Effector memory CD8-positive, alpha-beta T cell (primary cell): ENCODE measurements at places on chromosomes 5 and 9.
A peak's percentile ranks its signal among the peaks of the same experiment; 100 is the strongest.

DNA sequence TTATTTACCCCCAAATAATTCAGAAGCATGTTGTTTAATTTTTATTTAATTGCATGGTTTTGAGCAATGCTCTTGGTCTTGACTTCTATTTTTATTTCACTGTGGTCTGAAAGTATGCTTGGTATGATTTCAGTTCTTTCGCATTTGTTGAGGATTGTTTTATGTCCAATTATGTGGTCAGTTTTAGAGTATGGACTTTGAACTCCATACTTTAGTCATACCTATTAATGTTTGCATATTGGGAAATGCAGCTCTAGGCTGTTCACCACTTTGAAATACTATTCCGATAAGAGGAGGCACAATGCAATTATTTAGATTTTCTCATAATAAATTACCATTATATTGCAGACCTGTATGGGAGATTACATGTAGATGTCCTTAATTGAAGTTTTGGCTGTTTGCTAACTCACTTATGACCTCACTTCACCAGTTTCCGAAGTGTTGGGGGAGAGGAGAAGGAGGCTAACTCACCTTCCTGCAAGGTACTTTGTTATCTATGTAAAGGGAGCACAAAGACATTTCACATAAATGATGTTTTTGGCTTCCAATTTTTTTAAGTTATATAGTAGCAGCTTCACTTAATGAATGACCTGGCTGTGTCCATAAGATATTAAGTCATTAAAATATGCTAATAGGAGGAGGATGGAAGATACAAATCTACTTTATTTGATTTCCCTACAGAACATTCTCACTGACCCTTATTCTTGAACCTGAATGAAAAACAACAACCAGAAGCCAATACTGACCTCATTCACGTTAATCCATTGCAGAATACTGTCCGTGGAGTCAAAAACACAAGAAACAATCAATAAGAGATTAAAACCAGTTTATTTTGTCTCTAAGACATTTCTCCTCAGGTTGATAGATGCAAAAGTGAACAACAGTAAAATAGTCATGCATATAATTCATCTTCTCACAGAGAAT lies 970.3 kb upstream of the ARRDC3 start:
- H3K27me3 ChIP-seq = no peaks in the 10 kb centered on the region
- no peaks in the 10 kb centered on the region for H3K36me3 ChIP-seq
- no peaks in the 10 kb centered on the region for H3K4me1 ChIP-seq
- DNase-seq = no peak
- H3K27ac ChIP-seq = no peak overlapping the region

DNA sequence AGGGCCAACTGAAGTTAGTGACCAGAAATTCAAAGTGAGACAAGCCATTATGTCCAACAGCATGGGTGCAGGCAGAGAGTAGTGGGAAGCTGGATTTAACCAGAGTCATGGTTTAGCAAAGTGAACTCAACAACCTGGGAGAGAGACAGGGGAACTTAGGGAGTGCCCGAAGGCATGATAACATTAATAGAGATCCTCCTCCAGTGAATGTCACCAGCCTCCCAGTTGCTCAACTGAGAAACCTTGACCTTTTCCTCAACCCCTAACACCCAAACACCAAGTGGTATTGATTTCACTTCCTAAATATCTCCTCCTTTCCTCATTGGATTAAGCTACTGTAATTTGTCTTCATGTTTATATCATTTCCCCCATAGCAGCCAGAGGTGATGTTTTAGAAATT lies 42.6 kb downstream of the HMGCS1 start:
- DNase-seq = no peak
- H3K27ac ChIP-seq = no peak overlapping the region
- peaks cover 57% of the 10 kb centered on the region for H3K27me3 ChIP-seq
- H3K36me3 ChIP-seq = no peaks in the 10 kb centered on the region
- H3K4me1 ChIP-seq = no peaks in the 10 kb centered on the region

- H3K4me3 ChIP-seq = no peak overlapping the region
- DNase-seq = peak; percentile 15
- H3K4me1 ChIP-seq = no peaks in the 10 kb centered on the region
- no peaks in the 10 kb centered on the region for H3K36me3 ChIP-seq
- no peaks in the 10 kb centered on the region for H3K27me3 ChIP-seq
Observed at GRCh38 chr5:39716532-39717028, 291.8 kb upstream of the DAB2 start.

DNA sequence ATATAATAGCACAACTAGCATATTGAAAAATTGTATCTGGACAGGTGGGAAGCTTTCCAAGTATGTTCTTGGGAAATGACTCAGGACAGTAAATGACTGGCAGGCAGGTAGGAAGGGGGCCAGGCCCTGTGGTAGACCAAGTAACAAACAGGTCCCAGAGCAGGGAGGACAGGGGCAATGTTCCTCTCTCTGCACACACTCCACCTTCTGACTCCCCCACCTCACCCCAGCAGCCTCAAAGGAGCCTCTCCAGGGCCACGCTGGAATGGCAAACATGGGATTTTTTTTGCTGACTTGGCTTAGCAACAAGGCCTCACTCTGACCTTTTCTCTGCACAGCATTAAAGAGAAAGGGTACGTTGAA lies 31.1 kb upstream of the IQGAP2 start:
- DNase-seq = no peak
- peaks cover 14% of the 10 kb centered on the region for H3K4me1 ChIP-seq
- H3K27ac ChIP-seq = peak overlapping the region; percentile 59
- H3K4me3 ChIP-seq = no peak overlapping the region

DNA sequence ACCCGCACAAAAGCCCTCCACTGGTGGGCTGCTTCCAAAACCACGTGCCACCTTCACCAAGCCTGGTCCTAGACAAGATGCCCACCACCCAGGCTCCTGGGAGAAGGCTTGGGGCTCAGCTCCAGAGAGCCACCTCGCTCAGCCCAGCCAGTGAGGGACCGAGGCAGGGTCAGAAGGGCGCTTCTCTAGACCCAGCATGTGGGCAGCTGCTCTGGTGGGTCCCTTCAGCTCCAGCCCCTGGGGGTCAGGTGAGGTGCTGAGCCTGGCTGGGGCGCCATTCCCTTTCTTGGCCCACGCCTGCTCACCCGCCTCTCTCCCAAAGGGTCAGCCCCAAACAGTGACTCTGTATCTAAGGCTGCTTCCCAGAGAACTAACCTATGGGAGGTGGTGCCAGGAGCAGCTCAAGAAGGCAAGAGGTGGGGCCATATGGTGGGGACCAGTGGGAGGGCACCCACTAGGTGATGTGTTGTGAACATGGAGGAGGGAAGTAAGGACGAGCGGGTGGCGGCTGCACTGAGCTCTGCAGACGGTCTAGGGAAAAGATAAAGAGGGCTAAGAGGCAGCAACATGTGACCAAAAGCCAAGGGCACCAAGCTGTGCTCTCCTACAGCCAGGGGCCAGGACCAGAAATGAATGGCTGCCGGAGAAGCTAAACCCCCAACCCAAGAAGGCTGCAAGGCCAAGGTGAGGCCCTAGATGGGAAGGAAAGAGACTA lies 79.3 kb downstream of the CAMSAP1 start:
- DNase-seq = no peak
- no peak overlapping the region for H3K27ac ChIP-seq
- peaks cover 22% of the 10 kb centered on the region for H3K36me3 ChIP-seq
- H3K4me1 ChIP-seq = peaks cover 7% of the 10 kb centered on the region
- no peaks in the 10 kb centered on the region for H3K27me3 ChIP-seq
- H3K4me3 ChIP-seq = no peak overlapping the region

- no peaks in the 10 kb centered on the region for H3K4me1 ChIP-seq
- H3K27ac ChIP-seq = no peak overlapping the region
- H3K4me3 ChIP-seq = no peak overlapping the region
- no peaks in the 10 kb centered on the region for H3K36me3 ChIP-seq
- no peak for DNase-seq
Observed at GRCh38 chr5:170937072-170937471, 75.3 kb downstream of the RANBP17 start.

DNA sequence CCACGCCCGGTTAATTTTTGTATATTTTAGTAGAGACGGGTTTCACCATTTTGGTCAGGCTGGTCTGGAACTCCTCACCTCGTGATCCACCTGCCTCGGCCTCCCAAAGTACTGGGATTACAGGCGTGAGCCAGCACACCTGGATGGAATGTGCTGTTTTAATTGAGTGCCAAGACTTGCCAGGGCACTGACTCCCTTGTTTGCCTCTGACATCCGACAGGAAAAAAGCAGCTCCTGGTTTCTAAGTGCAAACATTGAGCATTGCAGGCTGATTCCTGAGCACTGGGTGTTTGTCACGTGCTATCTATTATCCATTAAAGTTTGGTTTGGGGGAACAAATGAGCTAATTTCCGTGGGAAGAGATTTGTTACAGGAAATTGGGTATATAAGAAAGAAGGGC lies 70.6 kb upstream of the CKMT2 start:
- H3K4me1 ChIP-seq = peaks cover 3% of the 10 kb centered on the region
- H3K27ac ChIP-seq = no peak overlapping the region
- no peak for DNase-seq
- no peak overlapping the region for H3K4me3 ChIP-seq
- H3K27me3 ChIP-seq = no peaks in the 10 kb centered on the region

GRCh38 chr5:15044521-15044920 lies 172.9 kb upstream of the ANKH start:
- no peaks in the 10 kb centered on the region for H3K27me3 ChIP-seq
- no peak overlapping the region for H3K4me3 ChIP-seq
- no peaks in the 10 kb centered on the region for H3K36me3 ChIP-seq
- DNase-seq = no peak
- H3K27ac ChIP-seq = no peak overlapping the region

GRCh38 chr9:15293084-15293483 lies 13.9 kb downstream of the TTC39B start:
- peaks cover 38% of the 10 kb centered on the region for H3K4me1 ChIP-seq
- H3K36me3 ChIP-seq = peaks cover 11% of the 10 kb centered on the region

GRCh38 chr5:87877023-87877422 lies 391.6 kb downstream of the TMEM161B start:
- DNase-seq = no peak
- no peaks in the 10 kb centered on the region for H3K36me3 ChIP-seq
- H3K27me3 ChIP-seq = no peaks in the 10 kb centered on the region
- no peak overlapping the region for H3K27ac ChIP-seq
- H3K4me3 ChIP-seq = no peak overlapping the region

DNA sequence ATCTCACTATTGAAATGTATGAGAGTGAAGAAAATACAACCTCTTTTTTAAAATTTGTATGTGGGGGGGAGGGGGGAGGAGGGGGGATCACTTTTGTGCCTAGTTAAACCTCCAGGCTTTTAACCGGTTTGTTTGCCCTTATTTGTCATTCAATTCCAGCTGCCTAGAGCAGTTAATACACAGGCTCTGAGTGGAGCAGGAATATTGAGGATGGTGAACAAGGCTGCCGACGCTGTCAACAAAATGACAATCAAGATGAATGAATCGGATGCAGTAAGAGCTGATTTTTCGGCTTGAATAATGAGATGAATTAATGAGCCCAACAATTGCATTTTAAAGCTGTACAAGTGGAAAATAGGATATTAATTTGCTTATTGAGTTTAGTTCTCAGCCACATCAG lies 28.7 kb upstream of the SNX24 start:
- no peak overlapping the region for H3K27ac ChIP-seq
- DNase-seq = no peak
- peaks cover 29% of the 10 kb centered on the region for H3K36me3 ChIP-seq

GRCh38 chr5:163596608-163597315 lies 91.3 kb downstream of the MAT2B start:
- DNase-seq = no peak
- no peak overlapping the region for H3K27ac ChIP-seq
- peaks cover 51% of the 10 kb centered on the region for H3K27me3 ChIP-seq
- H3K4me3 ChIP-seq = no peak overlapping the region

DNA sequence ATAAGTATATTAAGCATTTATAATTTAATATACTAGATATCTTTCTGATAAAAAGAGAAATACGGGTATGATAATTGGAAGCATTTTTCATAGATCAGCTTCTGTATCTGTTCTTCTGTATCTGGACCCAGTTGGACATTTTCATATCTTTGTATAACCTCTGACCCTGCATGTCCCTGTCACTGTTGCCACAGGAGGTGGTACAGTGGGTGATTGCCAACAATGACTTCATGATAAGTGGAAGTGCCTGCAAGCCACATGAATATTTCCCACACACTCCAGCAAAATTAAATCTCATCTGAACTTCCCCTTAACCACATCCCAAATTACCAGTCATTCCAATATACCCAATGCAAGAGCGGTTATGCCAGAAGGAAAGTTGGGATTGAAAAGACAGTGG lies 376.4 kb downstream of the ARRDC3 start:
- H3K27ac ChIP-seq = no peak overlapping the region
- H3K36me3 ChIP-seq = no peaks in the 10 kb centered on the region
- no peak for DNase-seq

GRCh38 chr5:54148067-54148845 lies 162.1 kb downstream of the ARL15 start:
- no peaks in the 10 kb centered on the region for H3K36me3 ChIP-seq
- peaks cover 3% of the 10 kb centered on the region for H3K4me1 ChIP-seq
- H3K27ac ChIP-seq = no peak overlapping the region
- DNase-seq = no peak
- no peak overlapping the region for H3K4me3 ChIP-seq
- H3K27me3 ChIP-seq = no peaks in the 10 kb centered on the region

GRCh38 chr5:88551724-88552345 lies 283.2 kb upstream of the TMEM161B start:
- no peak for DNase-seq
- H3K36me3 ChIP-seq = no peaks in the 10 kb centered on the region
- H3K4me3 ChIP-seq = no peak overlapping the region
- no peak overlapping the region for H3K27ac ChIP-seq
- peaks cover 5% of the 10 kb centered on the region for H3K4me1 ChIP-seq
- H3K27me3 ChIP-seq = no peaks in the 10 kb centered on the region

DNA sequence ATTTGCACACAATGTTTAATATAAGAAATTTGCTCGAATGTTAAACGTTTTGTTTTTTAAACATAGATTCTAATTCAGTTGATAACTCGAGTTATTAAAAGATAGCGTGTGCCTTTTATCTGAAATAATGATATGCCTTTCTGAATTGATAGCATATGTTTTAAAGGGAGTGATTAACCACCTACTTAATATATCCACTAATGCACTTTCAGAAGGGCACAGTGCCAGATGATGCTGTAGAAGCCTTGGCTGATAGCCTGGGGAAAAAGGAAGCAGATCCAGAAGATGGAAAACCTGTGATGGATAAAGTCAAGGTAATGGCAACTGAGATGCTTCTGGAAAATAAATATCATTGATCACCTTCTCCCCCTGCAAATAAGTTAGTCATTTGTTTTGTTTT lies 53.9 kb downstream of the ERAP1 start:
- no peaks in the 10 kb centered on the region for H3K27me3 ChIP-seq
- DNase-seq = no peak
- H3K36me3 ChIP-seq = peaks cover 86% of the 10 kb centered on the region
- H3K4me1 ChIP-seq = no peaks in the 10 kb centered on the region

GRCh38 chr9:91904588-91905236 lies 45.3 kb downstream of the ROR2 start:
- peaks cover 3% of the 10 kb centered on the region for H3K36me3 ChIP-seq
- peaks cover 10% of the 10 kb centered on the region for H3K4me1 ChIP-seq
- no peak overlapping the region for H3K27ac ChIP-seq
- H3K27me3 ChIP-seq = no peaks in the 10 kb centered on the region
- H3K4me3 ChIP-seq = no peak overlapping the region
- DNase-seq = no peak

GRCh38 chr5:128586848-128587247 lies 48.8 kb upstream of the FBN2 start:
- no peak for DNase-seq
- no peaks in the 10 kb centered on the region for H3K4me1 ChIP-seq
- no peak overlapping the region for H3K27ac ChIP-seq
- no peaks in the 10 kb centered on the region for H3K36me3 ChIP-seq
- H3K4me3 ChIP-seq = no peak overlapping the region

- H3K36me3 ChIP-seq = peaks cover 3% of the 10 kb centered on the region
- H3K4me3 ChIP-seq = no peak overlapping the region
- H3K27me3 ChIP-seq = peaks cover 12% of the 10 kb centered on the region
- no peak for DNase-seq
- no peaks in the 10 kb centered on the region for H3K4me1 ChIP-seq
Observed at GRCh38 chr5:179230061-179230461, 115.2 kb downstream of the ADAMTS2 start.
